ENCODE measurements at places on chromosomes 12 and 14.

GRCh38 chr14:73753887-73754795, 40.0 kb upstream of the PNMA1 start:
- DNase-seq: peak; percentile 89

DNA sequence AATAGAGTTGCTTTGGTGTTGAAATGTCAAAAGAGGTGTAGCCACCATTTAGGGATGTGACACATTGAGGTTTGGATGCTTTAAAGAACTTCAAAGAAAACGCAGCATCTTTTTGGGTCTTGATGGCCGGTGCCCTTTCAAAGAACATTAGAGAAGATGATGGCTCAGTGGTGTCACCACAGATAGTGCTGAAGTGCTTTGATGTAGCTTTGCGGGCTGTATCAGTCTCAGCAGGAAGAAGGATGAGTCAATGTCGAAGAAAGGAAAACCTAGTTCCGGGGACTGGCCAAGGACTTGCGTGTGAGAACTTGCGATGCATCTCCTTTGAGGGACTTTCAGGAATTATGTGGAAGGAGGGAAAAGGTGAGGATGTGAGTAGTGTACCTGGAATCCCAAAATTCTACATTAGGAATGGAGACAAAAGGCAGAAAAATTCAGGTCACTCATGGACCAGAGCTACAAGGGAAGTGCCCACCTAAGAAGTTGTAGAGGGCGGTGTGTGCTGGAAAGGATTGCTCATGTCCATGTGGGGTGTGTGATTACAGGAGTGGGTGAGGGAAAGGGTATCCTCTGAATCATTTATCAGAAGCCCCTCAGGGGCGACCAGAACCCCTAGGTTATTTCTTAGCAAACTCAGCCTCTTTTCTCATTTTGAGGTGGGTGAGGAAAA, 39.7 kb upstream of the GZMB start:
- peak; percentile 90 for DNase-seq

- peak; percentile 63 for DNase-seq
Measured at GRCh38 chr14:76953311-76953945, 75.1 kb downstream of the IRF2BPL start.

GRCh38 chr14:74462993-74463392, 30.1 kb downstream of the NPC2 start:
- DNase-seq: no peak

DNA sequence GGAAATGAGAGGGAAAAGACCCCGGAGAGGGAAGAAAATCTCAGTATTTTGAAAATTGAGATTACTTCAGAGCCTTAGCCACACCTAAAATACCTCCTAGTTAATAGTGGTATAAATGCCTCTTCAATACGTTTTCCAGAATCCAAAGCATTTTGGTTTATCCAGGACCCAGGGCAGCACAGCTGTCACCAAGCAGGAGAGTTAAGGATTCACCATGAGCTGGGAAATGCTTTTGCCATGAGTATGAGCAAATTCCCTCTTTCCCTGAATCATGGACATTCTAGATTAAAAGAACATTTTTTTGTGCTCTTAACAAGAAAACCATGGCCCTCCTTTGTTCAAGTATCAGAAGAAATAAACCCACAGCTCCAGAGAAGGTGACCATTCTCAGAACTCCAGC, 21.8 kb upstream of the RTRAF start:
- no peak for DNase-seq

DNA sequence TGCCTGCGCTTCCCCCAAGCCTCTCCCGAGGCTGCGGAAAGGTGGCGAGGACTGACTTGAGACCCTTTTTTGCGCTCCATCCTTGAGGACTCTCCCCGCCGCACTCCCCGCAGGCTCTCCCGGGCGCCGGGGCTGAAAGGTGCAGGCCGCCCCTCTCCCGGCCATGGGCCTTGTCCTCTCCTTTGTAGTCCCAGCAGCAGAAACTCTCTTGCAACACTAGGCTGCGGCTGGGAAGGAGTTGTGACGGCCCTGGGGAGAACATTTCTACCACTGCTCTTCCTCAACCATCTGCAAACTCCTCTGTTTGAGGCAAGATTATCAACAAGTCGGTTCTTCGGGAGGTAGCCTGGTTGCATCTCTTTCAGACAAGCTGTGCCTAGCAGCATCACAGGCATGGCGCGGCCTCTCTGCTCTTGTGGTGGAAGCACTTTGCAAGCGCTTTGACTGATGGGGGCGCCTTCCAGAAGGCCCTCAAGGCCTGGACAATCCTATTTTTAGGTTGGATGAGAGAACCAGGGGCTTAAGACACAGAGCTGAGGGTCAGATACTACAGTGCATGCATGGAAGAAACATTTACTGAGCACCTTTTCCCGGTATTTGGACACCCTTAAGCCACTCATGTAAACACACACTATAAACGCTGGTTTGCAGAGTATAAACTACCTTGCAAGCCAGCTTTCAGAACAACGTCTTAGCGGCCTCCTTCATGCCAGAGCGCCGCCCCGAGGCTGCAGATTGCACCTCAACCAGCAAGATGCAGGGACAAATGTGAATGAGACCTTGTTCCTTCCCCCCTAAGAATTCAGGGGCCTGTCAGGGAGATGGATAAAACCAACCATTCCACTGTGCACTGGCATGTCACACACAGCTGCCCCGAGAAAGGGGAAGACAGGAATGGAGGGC, 1.2 kb upstream of the PRIMA1 start:
- DNase-seq: no peak

DNA sequence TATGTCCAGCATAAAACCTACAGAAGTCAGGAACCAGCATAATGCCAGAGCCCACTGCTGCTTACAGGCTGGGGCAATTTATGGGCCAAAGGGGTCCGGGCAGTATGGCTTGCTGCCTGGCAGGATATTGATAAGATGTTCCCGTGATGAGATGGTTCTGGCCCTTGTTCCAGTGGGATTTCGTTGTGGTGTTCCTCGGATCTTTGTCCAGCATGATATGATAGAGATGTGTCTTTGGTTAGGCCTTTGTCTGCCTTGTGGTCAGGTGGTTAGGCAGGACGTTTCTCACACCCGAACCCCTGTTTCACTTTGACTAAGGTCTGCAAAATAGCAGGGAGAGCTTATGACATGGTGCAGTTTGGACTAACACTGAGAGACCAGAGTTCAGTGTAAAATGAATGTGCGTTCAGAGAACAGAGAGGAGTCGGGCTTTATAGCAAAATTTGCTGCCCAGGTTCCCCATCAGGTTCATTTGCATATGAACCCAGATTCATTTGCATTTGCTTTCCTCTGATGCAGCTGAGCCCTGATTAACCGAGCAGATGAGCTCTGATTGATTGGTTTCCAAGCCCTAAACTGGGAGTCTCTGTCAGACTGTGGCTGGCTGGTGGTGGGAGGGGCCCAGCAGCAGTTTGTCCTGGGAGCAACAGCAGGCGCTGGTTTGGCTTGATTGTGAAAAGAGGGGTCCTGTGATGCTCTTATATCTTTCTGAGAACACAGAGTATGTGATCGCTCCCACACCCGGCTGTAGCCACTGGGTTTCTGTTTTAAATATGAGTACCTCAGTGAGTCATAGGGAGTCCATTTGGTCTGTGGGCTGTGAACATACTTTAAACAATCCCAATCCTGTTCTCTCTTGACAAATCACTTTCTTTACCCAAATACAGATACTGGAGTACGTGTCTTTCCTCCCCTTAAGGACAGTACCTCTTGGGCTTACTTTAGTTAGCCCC, 156.3 kb upstream of the PZP start:
- DNase-seq: peak; percentile 93

GRCh38 chr14:102362084-102362483, 606 bp downstream of the CINP start:
- DNase-seq: peak; percentile 68

GRCh38 chr14:71061458-71061857, 154.2 kb downstream of the PCNX1 start:
- DNase-seq: peak; percentile 3

DNA sequence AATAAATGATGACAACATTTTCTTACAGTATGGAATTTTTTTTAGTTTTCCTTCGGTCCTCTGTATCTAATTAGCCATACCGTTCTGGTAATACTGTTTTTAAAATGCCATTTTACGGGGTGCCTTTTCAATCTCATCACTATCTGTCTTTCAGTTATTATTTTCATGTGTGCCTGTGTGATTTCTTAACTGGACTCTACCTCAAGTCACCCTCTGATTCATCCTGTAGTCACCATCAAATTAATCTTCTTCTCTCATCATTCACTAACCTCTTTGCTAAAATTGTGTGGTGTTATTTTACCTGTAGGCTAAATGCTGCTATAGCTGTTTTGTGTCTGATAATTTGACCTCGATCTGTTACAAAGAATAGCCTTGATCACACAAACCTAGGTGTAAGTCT, 16.0 kb upstream of the CCT2 start:
- no peak for DNase-seq

DNA sequence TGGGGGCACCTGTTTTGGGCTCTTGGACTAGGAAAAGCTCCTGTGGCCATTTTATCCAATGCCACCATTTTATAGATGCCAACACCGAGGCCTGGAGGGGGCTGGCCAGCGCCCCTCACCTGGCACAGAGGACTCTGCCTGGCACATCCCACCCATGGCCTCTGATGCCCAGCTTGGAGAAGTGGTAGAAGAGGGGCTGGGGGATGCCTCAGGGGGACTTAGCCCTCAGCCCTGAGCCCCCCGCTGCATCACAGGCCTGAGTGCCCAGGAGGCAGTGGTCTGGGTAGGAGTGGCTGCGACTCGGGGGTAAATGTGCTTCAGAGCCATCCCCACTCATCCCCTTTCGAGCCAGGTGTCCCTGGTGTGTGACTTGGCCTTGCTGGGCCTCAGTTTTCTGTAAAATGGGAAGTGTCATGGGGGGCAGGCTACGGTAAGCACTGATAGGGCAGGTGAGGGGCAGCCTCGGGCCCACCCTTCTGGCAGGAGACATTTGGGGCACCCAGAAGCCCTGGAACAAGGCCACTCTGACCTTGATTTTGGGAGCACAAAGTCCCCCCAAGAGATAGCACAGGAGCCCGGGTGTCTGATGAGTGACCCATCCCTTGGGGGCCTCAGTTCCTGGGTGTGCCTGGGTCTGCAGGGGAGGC, 22.5 kb downstream of the SH2B3 start:
- no peak for DNase-seq

DNA sequence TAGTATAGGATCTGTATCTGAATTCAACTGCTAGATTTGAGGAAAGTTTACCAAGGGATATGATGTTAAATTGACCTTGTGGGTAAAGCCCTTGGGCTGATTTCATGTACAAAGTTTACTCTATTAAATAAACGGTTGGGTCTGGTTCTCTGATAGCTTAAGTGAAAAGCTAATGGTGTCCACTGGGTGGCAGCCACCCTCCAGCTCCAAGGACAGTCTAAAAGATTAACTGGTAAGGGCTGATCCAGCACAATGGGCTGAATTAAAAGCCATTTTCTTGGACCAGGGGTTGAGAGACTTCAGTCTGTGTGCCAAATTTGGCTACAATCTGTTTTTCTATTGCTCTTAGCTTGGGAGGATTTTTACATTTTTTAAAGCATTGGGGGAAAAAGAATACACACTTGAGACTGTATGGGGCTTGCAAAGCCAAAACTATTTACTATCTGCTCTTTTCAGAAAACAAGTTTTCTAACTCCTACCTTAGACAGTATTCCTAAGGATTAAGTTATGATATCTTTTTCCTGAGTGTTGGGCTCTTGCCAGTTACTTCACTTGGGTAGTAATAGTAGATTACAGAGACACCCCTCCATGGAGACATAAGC, 116.5 kb downstream of the GPHN start:
- DNase-seq: peak; percentile 53

GRCh38 chr12:54394281-54394719, 9.8 kb upstream of the ZNF385A start:
- DNase-seq: peak; percentile 54

GRCh38 chr12:57844709-57845477, 1.6 kb downstream of the CTDSP2 start:
- peak; percentile 48 for DNase-seq

DNA sequence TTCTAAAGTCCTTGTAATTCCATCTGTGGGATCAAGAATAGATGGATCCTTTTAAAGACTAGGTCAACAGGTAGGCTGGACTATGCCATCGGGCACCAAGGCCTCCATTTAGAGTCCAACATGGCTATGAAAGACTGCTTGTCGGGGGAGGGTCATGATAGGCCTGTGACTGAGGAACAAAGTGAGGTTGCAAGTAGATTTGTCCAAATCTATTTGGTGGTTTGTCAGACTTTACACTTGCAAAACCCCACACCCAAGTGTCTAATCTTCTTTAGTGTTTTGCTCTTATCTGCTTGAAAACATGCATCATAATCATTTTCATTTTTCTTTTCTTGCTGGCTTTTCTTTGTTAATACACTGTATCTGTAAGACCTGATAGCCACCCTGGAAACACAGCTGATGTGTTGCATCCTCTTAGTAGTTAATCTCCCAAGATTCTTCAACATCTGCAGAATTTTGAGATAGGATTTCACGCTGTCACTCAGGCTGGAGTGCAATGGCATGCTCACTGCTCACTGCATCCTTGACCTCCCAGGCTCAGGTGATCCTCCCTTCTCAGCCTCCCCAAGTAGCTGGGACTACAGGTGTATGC, 50.3 kb downstream of the TDP1 start:
- DNase-seq: no peak

DNA sequence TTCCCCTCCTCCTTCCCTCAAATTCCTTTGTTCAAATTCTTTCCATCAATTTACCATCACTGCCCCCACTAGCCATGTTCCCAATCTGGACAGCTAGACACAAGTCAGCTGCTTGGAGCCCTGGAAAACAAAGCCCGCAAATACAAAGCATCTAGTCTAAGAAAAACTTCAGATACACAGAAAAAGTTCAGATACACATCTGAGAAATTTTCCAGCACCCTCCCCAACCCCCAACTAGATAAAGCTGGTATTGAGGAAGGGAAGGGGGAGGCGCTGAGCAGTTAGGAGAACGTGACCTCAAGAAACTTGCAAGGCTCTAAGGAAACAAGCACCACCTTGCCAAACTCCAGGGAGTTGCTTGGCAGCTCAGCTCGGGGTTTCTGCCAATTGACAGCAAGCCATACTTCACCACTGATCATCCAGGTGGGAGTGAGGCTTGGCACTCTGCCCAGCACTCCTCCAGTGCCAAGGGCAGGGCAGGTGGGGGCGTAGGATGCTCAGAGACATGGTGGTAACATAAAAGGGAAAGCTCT, 5.1 kb upstream of the CNIH1 start:
- DNase-seq: no peak

DNA sequence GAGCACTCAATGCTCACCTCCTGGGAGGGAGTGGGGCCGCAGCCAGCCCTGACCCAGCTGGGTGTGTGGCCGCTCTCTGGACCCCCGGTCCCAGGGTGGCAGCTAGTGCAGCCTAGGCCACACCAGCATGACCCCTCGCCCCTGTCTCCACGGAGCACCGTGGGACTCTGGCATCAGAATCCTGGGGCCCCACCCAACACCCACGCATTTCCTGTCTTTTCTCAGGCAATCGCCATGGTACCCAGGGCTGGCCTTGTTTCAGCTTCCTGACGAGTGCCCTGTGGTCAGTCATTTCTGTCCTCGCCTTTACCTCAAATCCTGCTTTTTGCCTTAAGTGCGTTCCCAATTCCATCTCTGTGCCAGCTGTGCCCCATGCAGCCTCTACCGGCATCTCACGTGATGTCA, 15.9 kb downstream of the PACS2 start:
- DNase-seq: no peak

GRCh38 chr12:22653791-22654190, 28.8 kb downstream of the ETNK1 start:
- DNase-seq: no peak

Data from activated CD4-positive, alpha-beta T cell treated with anti-CD3 and anti-CD28 coated beads, Interleukin-2, Interleukin-6, amounts not matched to agents 100 ng/mL and 50 ng/mL, durations not matched to agents 16 hours and 8 hours (primary cell).